ENCODE measurements at places on chromosomes 2 and 18.

- DNase-seq, result no peak
These were observed 371.6 kb downstream of the TGIF1 start for GRCh38 chr18:3821524-3821923.

DNA sequence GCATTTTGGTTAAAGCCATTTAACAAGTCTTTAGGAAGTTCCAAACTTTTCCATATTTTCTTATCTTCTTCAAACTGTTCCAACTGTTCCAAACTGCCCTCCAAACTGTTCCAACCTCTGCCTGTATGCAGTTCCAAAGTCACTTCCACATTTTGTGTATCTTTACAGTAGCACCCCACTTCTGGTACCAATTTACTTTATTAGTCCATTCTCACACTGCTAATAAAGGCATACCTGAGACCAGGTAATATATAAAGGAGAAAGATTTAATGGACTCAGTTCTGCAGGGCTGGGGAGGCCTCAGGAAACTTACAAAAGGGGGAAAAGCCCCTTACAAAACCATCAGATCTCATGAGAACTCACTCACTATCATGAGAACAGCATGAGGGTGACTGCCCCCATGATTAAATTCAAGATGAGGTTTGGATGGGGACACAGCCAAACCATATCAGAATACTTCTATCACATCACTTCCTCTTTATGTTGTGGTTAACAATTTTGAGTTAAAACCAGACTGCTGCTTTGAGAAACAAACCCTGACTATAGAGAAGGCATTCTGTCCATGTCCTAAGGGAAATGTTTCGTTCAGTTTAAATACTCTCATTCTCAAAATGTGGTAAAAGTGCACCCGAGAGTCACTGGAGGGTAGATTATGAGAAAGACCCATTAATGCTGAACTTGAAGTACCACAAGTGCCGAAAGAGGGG lies 11.0 kb downstream of the IL18R1 start:
- DNase-seq, result peak; percentile 82

GRCh38 chr18:58446391-58447060 lies 182.4 kb downstream of the ALPK2 start:
- DNase-seq, result no peak

- DNase-seq, result no peak
These were observed 157.0 kb upstream of the SERPINE2 start for GRCh38 chr2:224195925-224196571.

GRCh38 chr18:56711708-56712445 lies 60.7 kb downstream of the WDR7 start:
- no peak for DNase-seq

GRCh38 chr2:96763511-96764252 lies 3.0 kb downstream of the CNNM4 start:
- no peak for DNase-seq

- no peak for DNase-seq
These were observed 12.7 kb downstream of the ABI2 start for GRCh38 chr2:203340791-203341487.

DNA sequence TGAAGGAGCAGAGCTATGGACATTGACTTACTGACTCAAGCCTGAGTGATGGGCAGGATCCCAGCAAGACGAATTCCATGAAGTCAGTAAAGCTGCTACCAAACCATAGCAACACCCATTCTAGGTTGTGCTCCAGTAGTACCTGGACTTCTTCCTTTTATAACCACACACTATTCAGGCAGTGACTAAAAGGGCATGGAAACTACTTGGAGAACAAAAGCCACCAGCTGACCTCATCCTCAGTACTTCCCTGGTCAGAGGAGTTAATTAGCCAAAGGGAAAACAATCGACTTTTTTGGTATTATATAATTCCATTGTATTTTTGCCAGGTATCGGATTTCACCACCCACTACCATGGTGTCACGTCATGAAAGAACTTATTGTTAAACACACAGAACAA lies 237.1 kb downstream of the TTC32 start:
- DNase-seq, result no peak

DNA sequence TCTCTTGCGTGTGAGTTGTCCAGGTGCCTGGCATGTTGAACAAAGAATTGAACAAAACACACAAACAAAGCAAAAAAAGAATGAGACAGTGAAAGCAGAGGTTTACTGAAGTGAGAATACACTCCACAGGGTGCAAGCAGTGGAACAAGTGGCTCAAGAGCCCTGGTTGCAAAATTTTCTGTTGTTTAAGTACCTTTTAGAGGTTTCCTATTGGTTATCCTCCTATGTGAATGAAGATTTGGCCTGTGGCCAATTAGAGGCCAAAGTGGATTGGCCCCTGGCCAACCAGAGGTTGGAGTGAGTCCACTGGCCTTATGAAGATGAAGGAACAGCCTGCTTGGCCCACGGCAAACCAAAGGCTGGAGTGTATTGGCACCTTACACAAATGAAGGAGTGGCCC lies 1188.5 kb upstream of the NRXN1 start:
- DNase-seq, result no peak

DNA sequence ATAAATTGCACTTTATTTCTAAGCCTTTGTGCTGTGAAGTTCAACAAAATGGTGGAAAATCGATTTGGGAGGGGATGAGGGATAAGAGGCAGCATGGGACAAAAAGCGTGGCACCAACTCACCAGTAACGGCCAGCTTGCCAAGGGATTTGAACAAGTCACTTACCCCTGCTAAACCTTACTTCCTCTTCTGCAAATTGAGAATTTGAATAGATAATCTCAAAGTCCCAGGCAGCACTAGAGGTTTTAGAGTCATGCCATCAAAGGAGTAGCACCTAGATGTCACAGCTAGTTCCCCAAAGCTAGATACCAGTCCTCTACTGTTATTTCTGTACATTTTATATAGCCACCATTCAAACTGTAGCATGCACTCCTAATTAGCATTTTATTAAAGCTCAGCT lies 83.7 kb upstream of the VRK2 start:
- DNase-seq, result no peak

DNA sequence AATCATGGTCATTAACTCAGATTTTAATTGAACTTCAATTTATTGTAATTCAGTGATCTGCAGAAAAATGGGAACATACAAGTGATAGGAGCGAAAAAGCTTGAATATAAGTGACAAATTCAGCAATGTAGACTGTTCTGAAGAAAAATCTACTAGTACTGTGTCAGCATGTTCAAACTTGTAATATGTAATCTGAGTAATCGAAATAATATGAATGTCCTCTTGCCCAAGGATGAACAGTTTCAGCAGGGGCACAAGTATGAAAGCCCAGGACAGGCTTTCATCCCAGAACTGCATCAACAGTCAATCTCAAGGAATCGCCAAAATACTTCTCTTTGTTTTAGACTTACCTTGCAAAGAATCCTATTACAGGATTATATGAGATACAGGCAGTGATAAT lies 1110.5 kb downstream of the LRP1B start:
- DNase-seq, result no peak

DNA sequence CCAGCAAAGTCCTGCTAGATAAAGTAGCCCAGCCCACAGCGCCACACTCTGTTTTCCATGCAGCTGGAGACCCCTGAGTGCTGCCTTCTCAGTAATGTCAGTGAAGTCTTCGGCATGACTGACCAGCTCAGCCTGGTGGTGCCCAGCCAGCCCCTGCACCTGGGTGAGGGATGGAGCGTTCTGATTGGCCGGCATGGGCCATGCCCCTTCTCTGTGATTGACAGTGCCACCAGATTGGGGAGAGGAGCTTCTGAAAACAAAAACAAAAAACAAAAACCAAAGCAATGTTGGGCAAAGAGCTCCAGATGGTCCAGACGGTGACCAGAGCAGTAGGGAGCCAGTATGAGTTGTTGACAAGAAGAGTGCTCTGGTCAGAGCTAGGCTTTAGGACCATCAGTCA lies 122.6 kb downstream of the DYSF start:
- no peak for DNase-seq

GRCh38 chr2:217897091-217897715 lies 105.6 kb downstream of the TNS1 start:
- no peak for DNase-seq

DNA sequence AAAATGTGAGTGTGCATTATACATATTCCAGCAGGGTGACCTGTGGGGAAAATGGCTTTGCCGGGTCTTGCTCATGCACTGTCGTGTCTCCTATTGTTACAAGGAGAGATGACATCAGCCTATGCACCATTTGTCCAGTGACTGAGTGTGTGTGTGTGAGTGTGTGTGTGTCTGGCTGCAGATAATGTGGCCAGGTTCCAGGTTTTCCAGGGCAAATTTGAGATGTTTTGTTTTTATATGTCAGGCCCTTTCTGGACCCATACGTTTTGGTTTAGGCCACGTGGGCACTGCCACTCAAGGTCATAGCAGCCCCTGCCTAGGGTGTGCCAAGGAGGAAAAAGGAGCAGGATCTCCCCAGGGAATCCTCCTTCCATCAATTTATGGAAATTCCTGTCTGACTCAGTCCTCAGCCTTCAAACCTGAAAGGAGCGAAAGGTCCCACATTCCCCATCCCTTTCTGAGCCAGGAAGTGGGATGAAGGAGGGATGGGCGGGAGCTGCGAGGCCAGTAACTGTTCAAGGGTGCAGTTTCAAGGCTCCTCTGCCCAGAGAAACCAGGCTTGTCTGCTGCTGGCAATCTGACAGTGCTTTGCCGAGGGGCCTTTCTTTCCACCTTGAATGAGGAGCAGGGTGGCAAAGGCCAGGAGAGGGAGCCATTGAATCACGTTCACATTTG lies 93.0 kb upstream of the SMAD2 start:
- DNase-seq, result peak; percentile 28

DNA sequence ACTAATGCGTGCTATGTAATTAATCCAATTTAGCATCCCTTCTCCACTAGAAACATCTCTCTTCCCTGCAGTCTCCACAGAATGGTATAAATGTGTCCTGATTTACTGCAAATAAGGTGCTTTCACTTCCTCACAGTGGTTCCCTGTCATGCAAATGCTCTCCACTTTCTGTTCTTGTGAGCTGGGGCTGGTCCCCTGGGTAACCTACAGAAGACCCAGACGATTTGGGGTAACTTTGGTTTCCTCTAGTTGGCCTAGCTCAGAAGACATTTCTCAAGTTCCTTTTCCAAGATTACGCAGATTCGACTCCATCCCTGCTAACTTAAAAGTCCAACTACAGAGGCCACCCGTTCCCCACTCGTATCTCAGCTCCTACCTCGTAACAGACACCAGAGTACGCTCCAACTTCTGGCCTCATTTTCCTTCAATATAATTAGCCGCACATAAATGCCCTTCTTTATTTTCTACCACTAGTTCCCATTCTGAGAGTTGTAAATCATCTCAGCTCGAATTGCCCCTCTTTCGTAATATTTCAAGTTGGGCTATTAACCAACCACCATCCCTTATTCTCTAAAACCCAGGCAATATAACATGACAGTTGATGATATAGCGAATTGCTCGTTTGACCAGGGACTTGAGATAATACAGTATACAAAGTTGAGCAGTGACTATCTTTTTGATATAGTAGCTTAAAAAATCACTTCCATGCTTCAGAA lies 28.8 kb upstream of the NEDD4L start:
- peak; percentile 83 for DNase-seq

DNA sequence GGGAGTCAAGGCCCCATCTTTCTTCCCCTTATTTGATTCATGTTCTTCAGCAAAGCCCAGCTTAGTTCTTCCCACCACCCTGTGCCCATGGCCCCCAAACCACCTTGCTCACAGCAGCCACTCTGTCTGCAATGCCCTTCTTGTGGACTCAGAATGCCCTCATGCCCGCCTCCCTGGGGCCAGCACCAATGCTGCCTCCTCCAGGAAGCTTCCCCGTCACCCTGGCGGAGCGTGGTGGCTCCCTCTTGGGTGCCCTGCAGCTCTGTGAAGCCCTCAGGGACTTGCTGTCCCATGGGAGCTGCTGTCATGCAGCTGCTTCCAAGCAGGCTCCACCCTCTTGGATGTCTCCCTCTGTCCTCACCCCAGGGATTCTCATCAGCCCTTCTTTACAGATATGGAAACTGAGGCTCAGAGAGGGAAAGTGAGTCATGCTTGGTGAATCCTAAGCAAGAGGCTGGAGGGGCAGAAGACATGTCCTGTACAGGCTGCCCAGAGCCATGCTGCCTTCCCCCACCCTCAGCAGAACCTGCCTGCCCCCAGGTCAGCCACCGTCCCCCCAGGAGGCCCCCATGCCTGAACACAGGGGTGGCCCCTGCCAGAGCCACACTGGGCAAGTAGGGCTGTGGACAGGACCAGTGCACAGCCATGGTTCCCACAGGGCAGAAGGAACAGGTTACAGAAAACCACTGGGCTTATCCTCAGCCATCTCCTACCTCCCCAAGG lies 11.8 kb upstream of the DUSP2 start:
- DNase-seq, result peak; percentile 89

GRCh38 chr18:37769826-37770225 lies 204.2 kb upstream of the CELF4 start:
- no peak for DNase-seq

- DNase-seq, result no peak
These were observed 34.3 kb downstream of the CIB4 start for GRCh38 chr2:26606847-26607190.

GRCh38 chr2:24762518-24762917 lies 30.7 kb downstream of the PTRHD1 start:
- DNase-seq, result no peak

DNA sequence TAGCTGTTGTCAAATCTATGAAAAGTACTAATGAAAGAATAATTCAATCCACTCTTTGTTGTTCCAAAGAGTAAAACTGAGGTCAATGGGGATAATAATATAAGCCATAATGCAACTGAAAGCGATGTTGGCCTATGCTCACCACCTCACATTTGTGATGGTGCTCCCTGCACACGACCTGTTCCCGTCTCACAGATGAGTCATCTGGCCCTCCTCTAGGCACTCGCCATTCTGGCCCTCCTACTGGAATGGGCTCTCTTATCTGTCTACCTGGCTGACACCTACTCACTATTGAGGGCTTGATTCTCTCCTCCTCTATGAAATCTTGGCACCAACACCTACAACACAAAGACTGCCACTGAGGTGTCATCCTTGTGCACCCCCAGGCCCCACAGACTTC lies 585.9 kb upstream of the ID2 start:
- DNase-seq, result no peak

GRCh38 chr2:42324244-42324643 lies 36.8 kb downstream of the COX7A2L start:
- DNase-seq, result no peak

DNA sequence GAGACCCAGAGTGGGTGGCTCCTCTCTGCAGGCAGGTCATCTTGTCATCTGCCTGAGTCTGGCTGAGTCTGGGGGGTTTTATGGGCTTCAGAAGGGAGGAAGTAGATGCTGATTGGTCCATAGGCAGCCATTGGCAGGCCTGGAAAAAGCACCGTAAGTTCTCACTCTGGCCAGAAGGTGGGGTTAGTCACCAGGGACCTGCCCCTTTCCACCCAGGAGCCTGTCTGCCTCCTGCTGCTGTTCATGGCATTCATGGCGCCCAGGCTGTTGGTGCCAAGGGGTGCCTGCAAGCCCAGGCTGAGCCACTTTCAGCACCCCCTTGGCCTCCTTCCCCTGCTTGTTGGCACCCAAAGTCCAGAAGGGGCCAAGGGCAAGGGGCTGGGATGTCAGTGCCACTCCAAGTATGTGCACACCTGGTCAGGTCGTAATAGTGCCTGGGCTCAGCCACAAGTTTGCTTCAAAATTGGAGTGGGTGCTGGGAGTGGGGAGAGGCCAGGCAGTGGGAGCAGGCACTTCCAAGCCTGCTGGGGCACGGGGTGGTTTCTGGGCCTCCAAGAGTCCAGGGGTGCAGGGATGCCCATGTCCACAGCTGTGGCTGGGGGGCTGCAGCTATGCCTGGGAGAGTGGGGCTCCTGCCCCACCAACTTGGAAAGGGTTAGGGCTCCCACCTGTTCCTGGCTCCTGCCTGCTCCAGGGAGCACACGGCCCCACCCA lies 178.1 kb downstream of the FAM210A start:
- DNase-seq, result peak; percentile 29

All from GM12865 (cell line).